Subcutaneous adipose tissue (tissue), 4 donors: ENCODE measurements at places on chromosomes 12 and 14. TPM values are rescaled to one million over a fixed set of nuclear protein-coding genes. Genes with fewer than 3 reads are reported as not detected.

Gene LRRK2
- total RNA-seq = 22.2 TPM

Gene ISCU
- 189 TPM for total RNA-seq

Gene DEGS2
- total RNA-seq = not detected

Gene PTGER2
- 3.5 TPM for total RNA-seq

Gene RPL10L
- not detected for total RNA-seq

Gene KRT2
- total RNA-seq = not detected

Gene NAA30
- total RNA-seq = 15.1 TPM

Gene TAS2R9
- total RNA-seq = not detected

Gene SLC38A2
- total RNA-seq = 186 TPM

Gene STAT6
- 87.2 TPM for total RNA-seq

Gene VRTN
- not detected for total RNA-seq

Gene TCP11L2
- 40.5 TPM for total RNA-seq

Gene GZMB
- 0.66 TPM for total RNA-seq

Gene CLEC14A
- 23.2 TPM for total RNA-seq

Gene PTPN6
- 22.7 TPM for total RNA-seq

Gene IPO8
- total RNA-seq = 27.7 TPM

Gene OLR1
- 0.88 TPM for total RNA-seq

Gene KRT75
- not detected for total RNA-seq

Gene NFE2
- total RNA-seq = 0.51 TPM

Gene SLCO1A2
- not detected for total RNA-seq

Gene ACOT6
- total RNA-seq = not detected

Gene POTEM
- total RNA-seq = not detected

Gene TAS2R8
- total RNA-seq = not detected

Gene NKX2-1
- not detected for total RNA-seq

Gene SCYL2
- 37.3 TPM for total RNA-seq

Gene GCN1
- 42.1 TPM for total RNA-seq

Gene CARMIL3
- 0.22 TPM for total RNA-seq

Gene ALDH1L2
- total RNA-seq = 7.0 TPM

Gene HOTAIR
- 3.4 TPM for total RNA-seq

Gene SIRT4
- 0.82 TPM for total RNA-seq

Gene SAMD15
- total RNA-seq = 0.88 TPM

Gene GALNT6
- total RNA-seq = 1.1 TPM

Gene MSI1
- not detected for total RNA-seq

Gene BIN2
- total RNA-seq = 13.2 TPM

Gene CACNA2D4
- total RNA-seq = 7.5 TPM

Gene LTBP2
- 39.6 TPM for total RNA-seq

Gene LGR5
- total RNA-seq = 0.17 TPM

Gene FOXG1
- not detected for total RNA-seq

Gene TRPV4
- total RNA-seq = 1.7 TPM

Gene ADSS1
- total RNA-seq = 7.3 TPM

Gene PTPRR
- not detected for total RNA-seq

Gene EXOC5
- total RNA-seq = 55.8 TPM

Gene SYCP3
- not detected for total RNA-seq

Gene OAS2
- 14.7 TPM for total RNA-seq

Gene DYNLL1
- total RNA-seq = 132 TPM
